Stimulated activated CD4-positive, alpha-beta T cell treated with anti-CD3 and anti-CD28 coated beads, TNF-alpha, amount 100 ng/mL, for 24 hours (primary cell): ENCODE measurements at places on chromosomes 12 and 14.

DNA sequence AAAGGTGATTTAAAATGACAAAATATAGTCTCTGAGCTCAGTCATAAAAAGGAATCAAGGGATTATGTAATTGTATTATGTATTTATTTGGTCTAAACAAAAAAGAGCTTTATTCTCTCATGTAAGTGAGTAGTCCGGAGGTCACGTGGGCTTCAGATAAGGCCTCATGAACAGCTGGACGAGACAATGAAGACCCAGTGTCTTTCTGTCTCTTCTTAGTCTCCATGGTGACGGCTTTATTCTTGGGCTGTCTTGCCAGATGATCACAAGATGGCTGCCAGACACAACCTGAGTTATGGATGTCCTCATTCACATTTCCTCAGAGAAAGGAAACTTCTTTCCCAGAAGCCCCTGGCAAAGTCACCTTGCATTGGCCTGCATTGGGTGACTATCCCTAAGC lies 98.6 kb downstream of the ARF6 start:
- DNase-seq, result no peak

- no peak for DNase-seq
Observed at GRCh38 chr14:102510616-102511520, 1.3 kb upstream of the ANKRD9 start.

DNA sequence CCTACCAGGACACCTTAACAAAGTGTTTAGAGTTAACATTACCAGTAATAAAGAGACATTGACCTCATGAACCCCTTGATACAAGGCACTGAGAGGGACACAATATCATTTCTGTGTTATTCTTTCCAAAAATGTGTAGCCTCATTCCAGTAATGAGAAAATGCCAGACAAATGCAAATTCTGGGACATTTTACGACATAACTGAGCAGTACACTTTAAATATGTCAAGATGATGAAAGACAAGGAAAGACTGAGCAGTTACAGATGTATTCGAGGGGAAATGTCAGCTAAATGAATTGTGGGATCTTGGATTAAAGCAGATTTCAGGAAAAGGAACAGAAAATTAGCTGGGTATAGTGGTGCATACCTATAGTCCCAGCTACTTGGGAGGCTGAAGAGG lies 255.6 kb downstream of the ERC1 start:
- no peak for DNase-seq

GRCh38 chr14:68708343-68708742 lies 84.5 kb downstream of the ZFP36L1 start:
- DNase-seq, result no peak

DNA sequence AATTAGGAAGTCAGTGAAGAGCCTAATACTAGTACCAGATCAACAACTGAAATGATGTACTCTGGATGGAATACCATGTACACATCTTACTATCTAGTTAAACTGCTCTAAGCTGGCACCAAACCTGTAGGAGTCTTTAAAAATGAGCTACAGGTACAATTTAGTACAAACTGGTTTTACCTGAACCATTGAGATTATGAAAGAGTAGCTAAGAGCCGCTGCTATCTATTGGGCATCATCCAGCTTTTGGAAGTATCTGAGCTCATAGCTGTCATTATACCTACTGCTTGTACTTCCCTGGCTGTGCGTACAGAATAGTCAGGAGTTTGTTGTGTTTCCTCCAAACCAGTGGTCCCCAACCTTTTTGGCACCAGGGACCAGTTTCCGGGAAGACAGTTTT lies 12.4 kb downstream of the TBC1D30 start:
- DNase-seq, result no peak

- DNase-seq, result no peak
Observed at GRCh38 chr12:46660719-46661109, 165.1 kb downstream of the SLC38A4 start.

- DNase-seq, result no peak
Observed at GRCh38 chr12:6292606-6293005, 17.9 kb upstream of the PLEKHG6 start.
